ENCODE measurements at places on chromosomes 3 and 15.

DNA sequence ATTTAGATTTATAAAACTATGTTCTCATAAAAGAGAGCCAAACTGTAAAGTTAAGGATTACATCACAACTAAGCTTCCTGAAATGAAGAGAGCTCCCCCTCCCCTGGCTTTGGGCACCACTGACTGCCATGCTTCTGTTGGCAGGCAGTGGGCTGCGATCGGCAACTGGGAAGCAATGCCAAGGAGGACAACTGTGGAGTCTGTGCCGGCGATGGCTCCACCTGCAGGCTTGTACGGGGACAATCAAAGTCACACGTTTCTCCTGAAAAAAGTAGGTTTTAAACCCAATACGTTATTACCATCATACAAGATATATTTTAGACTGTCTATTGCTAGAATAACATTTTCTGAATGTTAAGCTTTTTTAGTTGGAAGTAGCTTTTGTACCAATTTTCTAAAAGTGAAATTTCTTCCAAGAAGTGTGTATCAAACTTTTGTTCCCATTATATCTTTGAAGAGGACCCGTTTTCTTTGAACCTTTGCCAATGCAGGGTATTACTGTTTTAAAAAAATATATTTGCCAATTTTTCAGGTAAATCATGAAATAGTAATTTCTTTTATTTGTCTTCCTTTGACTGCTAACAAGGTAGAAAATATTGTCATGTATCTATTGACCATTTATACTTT lies 184.1 kb downstream of the ADAMTSL3 start:
- no peak for DNase-seq

GRCh38 chr3:67614195-67614594 lies 40.2 kb downstream of the SUCLG2 start:
- no peak for DNase-seq

DNA sequence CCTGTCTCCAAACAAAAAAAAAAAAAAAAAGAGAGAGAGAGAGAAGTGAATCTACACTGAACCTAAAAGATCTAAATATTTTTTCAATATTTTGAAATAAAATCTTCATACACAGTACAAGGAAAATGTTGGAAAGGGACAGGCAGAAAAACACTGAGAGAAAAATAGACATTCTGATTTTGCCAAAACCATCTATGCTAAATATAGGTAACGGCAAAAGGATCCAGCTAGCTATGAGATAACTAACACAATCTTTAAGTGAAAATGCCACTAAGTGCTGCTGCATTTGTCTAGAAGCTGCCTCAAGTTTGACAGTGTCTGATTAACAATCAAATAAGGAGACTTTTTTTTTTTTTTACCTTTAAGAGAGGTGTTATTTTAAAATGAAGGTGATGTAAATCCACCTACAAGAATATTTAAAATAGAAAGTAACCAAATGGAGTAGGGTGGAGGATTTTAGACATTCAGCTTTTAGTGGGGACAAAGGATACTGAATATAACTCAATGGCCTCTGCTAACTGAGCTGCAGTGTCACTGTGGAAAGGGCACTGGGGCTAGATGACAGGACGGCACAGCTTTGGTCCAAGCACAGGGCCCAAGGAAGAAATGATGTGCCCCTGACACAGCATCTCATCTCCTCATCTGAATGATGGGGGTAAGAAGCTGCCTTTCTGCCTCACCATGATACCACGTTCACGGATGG lies 62.4 kb downstream of the HACD2 start:
- no peak for DNase-seq

GRCh38 chr3:139944256-139944910 lies 9.4 kb downstream of the CLSTN2 start:
- no peak for DNase-seq

- no peak for DNase-seq
Observed at GRCh38 chr3:122484985-122485384, 29.8 kb downstream of the KPNA1 start.

DNA sequence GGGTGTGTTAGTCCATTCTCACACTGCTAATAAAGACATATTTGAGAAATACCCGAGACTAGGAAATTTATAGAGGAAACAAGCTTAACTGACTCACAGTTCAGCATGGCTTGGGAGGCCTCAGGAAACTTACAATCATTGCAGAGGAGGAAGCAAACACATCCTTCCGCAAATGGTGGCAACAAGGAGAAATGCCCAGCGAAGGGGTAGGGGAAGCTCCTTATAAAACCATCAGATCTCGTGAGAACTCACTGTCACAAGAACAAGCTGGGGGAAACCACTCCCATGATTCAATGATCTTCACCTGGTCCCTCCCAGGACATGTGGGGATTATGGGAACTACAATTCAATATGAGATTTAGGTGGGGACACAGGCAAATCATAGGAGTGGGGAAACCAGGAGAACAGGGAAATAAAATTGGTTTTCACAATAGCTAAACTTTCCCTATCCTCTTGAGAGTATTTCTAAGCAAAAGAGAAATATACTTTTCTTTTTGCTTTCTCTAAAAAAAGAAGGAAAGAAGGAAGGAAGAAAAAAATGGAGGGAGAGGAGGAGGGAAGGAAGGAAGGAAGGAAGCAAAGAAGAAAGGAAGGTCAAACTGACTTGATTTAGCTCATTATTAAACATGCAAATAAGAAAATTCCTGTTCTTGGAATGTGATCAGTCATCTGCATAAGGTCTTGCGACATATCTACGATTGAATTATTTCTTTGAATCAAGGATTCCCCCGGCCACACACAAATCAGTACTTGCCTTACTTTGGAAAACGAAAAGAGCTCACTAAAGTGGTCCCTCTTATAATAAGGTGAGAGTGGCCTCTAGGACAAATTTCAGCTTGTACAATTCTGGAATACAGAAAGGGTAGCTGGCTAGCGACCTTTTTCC lies 75.2 kb downstream of the LIPC start:
- DNase-seq = no peak

GRCh38 chr3:83769791-83770663 lies 1188.8 kb upstream of the CADM2 start:
- DNase-seq = no peak

All from GDM1 (cell line).